Stimulated activated CD8-positive, alpha-beta memory T cell treated with anti-CD3 and anti-CD28 coated beads, Interleukin-15, amount 100 ng/mL, for 24 hours (primary cell): ENCODE measurements at places on chromosomes 16 and 17.

DNA sequence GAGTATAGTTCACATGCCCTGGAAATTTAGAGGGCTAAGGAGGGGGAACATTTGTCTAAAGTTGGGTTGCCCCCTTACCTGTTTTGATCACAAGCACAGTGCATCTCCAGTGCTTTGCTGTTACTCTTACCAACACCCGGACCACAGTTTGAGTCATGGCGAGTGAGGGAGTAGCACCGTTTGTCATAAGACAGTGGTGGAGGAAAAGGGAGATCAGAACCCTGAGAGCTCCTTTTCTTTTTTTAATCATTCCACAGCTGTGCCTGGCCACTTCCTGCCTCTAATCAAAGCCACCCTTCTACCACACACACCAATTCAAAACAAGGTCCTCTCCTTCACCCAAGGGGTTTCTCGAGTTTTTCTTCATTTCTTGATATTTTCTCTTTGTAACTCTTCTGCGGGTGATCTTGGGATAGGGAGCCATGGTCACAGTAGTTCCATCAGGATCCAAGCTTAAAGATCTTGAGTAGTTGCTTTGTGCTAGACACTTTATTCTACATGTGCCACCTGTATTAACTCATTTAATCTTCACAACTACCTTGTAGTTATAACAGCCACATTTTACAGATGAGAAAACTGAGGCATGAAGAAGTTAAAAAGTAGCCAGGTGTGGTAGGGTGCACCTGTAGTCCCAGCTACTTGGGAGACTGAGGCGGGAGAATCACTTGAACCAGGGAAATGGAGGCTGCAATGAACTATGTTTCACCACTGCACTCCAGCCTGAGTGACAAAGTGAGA is 5.0 kb upstream of the MYL4 start:
- DNase-seq: no peak

- DNase-seq: no peak
Measured at GRCh38 chr16:17233318-17234002, 237.3 kb downstream of the XYLT1 start.

- DNase-seq: no peak
Measured at GRCh38 chr16:47848421-47849109, 307.2 kb downstream of the ABCC12 start.

GRCh38 chr17:12445331-12445730 is 220.4 kb upstream of the MYOCD start:
- no peak for DNase-seq

DNA sequence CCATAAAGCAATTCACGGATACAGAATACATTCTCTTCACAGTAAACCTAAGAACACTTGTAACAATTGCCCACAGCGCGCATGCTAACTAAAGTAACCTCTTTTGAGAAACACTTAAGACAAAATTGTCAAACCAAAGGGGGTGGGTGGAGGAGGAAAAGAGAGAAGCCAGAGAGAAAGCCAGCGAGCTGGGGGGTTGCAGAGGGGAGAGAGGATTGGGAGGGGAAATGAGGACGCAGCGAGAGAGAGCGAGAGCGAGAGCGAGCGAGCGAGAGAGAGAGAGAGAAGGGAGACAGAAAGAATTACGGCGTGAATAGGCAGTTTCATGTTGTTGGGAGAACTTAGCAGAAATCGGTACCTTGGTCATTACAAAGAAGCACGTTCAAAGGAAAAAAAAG is 1.6 kb upstream of the HOXB7 start:
- no peak for DNase-seq
